ENCODE measurements at places on chromosomes 12 and 14.

GRCh38 chr14:102759456-102760187 lies 17.6 kb upstream of the TRAF3 start:
- DNase-seq: no peak

DNA sequence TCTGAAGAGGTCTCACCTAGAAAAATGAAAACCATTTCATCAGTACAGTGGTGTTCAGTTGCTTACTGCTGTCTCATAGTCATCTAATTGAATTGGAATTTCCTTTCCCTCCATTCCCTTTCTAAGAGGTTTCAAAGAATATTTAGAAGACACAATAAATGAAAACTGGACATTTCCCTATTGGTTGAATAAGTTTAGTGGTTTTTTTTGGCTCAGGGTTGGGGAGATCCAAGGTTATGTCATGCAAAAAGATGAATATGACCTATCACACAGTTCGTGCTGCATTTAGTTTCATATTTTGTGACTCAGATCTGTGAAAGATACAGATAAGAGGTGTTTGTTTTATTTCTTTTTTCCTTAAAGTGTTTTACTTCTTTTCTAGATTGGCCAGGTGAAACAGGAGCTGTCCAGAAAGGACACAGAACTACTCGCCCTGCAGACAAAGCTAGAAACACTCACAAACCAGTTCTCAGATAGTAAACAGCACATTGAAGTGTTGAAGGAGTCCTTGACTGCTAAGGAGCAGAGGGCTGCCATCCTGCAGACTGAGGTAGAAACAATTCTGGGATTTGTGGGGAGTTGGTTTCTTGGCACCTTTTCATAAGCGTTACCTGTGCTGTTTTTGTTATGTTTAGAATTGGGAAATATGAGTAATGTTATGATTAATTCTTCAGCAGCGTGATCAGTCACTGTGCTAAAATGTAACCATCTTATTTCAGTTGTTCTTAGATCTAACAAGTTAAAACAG lies 124.6 kb downstream of the ERC1 start:
- DNase-seq: no peak

GRCh38 chr12:67558775-67559174 lies 89.8 kb upstream of the DYRK2 start:
- DNase-seq: no peak

- DNase-seq: no peak
Measured at GRCh38 chr12:51593539-51593938, 2.5 kb downstream of the SCN8A start.

GRCh38 chr12:64585104-64585503 lies 25.2 kb upstream of the RASSF3 start:
- no peak for DNase-seq

- no peak for DNase-seq
Measured at GRCh38 chr14:66920196-66920595, 269.0 kb upstream of the GARIN2 start.

Data from activated CD8-positive, alpha-beta memory T cell treated with anti-CD3 and anti-CD28 coated beads for 4 hours (primary cell).